IMR-90 (cell line): ENCODE measurements at places on chromosomes 1 and 21. TPM values are rescaled to one million over a fixed set of nuclear protein-coding genes. Genes with fewer than 3 reads are reported as not detected.

DNA sequence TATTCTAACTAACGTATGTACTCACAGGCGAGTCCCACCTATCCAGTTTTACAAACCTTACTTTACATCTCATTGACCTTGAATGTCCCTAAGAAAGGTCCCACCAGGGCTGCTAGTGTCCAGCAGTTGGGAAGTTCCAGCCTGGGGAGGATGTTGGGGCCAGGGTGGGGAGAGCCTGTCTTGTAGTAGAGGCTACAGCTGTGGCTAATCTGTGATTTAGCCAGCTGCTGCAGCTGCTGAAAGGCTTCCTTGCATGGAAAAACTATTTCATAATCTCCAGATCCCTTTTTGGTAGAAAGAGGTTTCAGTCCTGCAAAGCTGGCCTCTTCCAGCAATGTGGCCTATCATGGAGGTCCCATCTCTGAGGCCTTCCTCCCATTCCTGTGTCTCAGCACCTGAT lies 23.1 kb downstream of the TNN start:
- DNase-seq, result no peak

Gene ATAD3B
- 13.8 and 28.6 TPM in 2 replicates for total RNA-seq

Gene SLC25A44
- total RNA-seq, result 12.7 and 12.8 TPM in 2 replicates

Gene SYT2
- under 0.01 TPM in 2 replicates for total RNA-seq

Gene PADI1
- total RNA-seq, result not detected in 2 replicates

Gene TSHB
- total RNA-seq, result not detected in 2 replicates

GRCh38 chr1:17012775-17013490 lies 1.2 kb upstream of the ATP13A2 start:
- DNase-seq, result no peak

GRCh38 chr1:93707956-93708355 lies 26.3 kb upstream of the BCAR3 start:
- DNase-seq, result no peak

DNA sequence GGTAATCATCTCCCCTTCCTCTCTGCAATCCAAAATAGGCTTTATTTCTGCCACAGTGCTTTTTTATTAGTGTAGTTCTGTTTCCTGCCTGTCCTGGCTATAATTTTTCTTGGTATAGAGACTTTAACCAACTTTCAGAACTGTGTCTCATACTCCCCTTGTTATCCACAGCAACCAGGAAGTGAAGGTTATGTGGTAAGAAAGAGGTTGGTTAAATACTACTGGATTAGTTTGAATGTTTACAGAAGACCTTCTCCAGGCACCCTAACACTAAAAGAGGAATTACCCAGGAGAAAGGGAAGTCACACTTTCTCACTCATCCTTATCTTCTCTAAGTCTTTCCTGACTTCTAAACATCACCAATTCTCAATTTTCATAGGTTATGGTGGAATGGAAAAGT lies 17.8 kb upstream of the TNFSF4 start:
- no peak for DNase-seq

DNA sequence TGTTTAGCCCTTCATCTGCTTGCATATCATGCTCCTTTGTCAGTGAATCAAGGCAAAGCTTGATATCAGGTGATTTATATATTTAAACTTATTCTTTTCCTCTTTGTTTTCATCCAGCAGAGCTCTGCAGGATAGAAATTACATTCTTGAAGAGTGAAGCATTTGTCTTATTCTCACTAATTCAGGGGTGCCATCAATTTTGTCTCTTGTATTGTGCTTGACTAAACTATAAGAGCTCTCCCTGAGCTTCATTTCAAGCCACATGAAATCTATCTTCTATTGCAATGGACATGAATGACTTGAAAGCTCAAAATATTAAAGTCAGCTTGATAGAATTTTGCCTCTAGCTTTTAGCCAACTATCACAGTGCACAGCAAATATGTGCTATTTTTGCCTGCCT lies 236.7 kb upstream of the KCTD3 start:
- DNase-seq, result no peak

DNA sequence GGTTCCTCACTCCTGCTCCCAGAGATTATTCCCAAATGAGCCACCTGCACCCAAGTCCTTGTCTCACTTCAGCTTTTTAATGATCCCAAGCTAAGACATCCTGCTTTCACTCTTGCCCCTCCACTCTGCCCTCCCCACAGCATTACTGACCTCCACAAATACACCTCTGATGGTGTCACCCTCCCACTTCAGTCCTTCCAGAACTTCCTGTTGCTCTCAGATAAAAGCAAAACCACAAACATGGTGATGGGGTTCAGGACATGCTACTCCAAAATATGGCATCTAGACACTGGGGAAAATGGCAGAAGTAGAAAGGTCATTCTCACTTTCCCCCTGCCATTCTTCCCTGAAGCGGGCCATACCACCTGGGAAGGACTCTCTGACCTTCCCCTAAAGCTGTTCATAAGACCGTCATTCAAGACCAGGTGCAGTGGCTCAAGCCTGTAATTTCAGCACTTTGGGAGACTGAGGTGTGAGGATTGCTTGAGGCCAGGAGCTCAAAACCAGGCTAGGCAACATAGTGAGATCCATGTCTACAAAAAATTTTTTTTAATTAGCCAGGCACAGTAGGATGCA lies 65.8 kb upstream of the KLHDC7A start:
- DNase-seq, result no peak

DNA sequence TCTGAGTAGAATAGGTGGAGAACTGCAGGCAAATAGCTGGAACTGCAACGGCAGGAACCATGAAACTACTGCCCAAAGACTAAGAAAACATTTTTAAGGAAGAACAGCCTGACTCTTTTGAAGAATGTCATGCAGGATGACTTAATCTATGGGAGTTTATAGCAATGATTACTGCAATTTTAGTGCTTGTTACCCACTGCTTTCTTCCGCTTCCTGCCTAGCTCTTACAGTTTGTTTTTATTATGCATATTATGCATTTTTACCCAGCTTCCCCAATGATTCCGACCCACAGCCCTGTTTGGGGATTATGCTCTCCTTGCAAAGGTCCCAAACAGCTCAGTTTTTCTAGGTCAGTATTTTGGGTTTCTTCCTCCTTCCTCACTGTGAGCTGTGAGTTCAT lies 71.2 kb downstream of the PCNX2 start:
- DNase-seq, result peak; percentile 19

- DNase-seq, result no peak
Observed at GRCh38 chr1:67429011-67429527, 1.1 kb downstream of the SERBP1 start.

- no peak for DNase-seq
Observed at GRCh38 chr1:106049595-106049994, 1006.9 kb upstream of the PRMT6 start.

Gene SLC44A3
- total RNA-seq, result 0.54 and 0.56 TPM in 2 replicates

GRCh38 chr1:225437710-225438437 lies 10.0 kb upstream of the LBR start:
- peak; percentile 45 for DNase-seq

DNA sequence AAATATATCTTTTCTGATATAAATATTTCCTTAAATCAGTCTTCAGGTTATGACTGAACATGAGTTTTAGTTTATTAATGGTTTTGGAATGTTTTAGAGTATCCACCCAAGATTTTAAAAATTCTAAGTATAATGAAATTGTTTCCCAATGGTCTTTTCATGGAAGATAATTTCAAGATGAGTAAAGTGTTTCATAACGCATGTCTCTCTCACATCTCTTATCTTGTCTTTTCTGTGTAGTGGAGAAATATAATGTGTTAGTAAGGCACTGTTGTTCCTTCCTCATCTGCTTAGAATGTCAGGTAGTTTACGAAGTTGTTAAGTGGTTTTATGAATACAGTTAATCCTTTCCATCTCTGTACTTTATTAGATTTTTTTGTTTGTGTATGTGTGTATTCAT lies 49.6 kb downstream of the PLA2G4A start:
- DNase-seq, result no peak

DNA sequence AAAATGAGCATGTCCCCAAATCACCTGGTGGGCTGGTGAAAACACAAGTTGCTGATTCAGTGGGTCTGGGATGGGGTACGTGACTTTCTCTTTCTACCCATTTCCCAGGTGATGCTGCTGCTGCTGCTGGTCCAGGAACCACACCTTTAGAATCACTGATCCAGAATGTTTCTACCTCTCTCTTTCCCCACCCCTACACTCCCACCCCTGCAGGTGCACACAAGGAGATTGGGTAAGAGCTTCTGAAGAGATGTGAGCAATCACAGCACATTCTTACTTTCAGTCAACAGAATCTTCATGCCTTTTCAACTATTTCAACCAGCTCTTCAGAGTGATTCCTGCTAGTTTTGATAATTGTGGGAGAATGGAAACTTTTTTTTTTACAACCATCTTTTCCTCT lies 130.9 kb downstream of the LMX1A start:
- no peak for DNase-seq

Gene RIPPLY3
- not detected in 2 replicates for total RNA-seq

Gene ATP1A4
- total RNA-seq, result not detected in 2 replicates

GRCh38 chr1:2134621-2135307 lies 59.8 kb downstream of the FAAP20 start:
- no peak for DNase-seq

Gene VHLL
- total RNA-seq, result 0.28 TPM in 1 of 2 replicates, not detected in the other
